ENCODE measurements at places on chromosomes 2 and 18.

DNA sequence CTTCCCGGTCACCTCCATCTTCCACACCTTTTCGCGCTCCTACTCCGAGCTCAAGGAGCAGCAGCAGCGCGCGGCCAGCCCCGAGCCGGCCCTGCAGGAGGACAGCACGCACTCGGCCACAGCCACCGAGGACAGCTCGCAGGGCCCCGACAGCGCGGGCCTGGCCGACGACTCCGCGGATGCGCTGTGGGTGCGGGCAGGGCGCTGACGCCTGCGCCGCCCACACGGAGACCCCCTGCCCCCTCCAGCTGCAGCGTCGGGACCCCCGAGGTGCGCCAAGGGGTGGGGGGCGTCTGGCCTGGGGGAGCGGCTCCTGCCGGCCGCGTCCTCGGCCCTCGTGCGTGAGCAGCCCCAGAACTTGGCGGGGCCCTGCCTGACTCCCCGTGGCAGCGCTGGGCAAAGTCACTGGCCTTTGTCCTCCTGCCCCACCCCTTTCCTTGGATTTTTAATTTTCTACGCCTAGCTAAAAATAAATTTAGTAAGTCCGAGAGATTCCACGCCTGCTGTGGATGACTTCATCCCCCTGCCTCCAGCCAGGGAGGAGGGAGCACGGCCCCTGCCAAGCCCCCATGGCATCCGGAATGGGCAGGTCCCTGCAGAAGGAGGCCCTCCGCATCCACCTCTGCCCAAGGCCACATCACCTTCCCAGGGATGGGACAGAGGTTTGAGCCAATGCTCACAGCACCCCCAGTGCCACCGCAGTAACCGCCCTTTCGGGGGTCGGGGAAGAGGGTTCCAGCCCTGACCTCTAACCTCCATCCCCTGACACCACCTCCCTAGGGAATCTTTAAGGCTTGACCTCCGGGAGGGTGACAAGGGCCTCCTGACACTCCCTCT lies 51.6 kb downstream of the SLC66A2 start:
- no peak for DNase-seq

DNA sequence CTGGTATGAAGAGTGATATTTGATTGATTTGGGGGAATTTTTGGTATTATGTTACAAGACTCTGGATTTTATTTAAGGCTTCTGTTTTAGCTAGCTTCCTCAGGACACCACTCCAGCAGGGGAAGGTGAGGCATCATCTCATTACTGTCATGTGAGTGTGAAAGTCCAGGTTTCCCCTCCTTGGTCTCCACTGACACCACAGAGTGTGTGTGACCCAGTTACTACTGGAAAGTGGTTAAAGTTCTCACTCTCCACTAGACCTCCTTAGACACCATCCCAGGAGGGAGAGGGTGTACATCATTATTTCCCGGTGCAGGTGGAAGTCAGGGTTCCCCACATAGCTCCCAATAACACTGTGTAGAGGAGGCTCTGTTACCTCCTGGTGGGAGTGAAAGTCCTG lies 35.8 kb upstream of the EPG5 start:
- no peak for DNase-seq

DNA sequence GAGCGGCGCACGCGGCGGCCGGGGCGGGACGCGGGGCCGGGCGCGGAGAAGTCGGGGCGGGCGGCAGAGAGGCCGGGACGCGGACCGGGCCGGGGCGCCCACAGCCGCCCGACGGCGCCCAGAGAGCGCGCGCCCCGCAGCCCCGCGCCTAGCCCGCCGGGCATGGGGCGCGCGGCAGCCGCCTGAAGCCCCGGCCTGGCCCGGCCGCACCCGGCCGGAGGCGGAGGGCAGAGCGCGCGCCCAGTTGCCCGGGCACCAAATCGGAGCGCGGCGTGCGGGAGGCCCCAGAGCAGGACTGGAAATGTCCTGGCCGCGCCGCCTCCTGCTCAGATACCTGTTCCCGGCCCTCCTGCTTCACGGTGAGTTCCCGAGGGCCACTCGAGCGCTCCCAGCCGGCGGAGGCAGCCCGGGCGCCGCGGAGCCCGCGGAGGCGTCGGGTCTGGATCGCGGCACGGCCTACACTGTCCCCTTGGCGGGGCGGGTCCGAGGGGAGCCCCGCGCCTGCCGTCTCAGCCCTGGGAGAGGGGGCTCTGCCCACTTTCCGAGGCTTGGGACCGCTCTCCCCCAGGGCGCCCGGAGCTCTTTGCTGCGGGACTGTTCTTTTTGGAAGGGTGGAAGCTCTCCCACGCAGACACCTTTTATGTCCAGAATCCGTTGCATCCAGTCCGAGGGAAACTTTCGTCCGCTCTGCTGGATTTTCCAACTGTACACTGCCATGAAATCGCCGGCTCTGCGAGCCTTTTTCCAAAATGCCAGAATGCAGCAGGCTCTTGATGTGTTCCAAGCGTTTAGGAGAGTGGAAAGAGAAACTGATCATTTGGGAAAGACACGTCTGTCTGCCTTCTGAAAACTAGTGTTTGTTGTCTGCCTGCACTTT lies 484 bp downstream of the APCDD1 start:
- no peak for DNase-seq

DNA sequence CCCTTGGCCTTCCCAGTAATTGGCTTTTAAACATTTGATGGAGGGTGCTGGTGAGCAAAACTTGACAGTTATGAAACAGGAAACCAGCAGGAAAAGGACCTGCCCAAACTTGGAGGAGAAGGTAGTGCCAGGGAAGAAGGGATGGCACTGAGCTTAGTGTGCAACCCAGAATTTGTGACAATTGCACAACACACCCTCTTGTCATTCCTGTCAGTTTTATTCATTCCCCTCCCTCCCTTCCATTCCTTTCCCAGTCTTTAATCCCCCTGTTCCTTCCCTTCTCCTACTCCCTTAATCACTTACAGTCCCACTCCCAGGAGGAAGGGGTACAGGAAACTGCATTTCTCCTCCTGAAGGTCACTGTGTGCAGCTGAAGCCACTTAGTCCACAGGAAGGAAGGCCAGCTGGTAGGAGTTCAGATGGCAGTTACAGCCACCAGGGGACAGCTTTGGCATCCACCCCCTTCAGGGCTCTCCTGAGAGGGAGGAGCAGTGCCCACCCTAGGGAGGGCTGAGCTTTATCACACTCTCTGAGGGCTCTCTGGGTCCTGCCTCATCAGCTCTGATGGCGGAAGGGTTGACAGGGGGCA lies 24.0 kb upstream of the SIGLEC15 start:
- no peak for DNase-seq

GRCh38 chr2:225022188-225022587 lies 20.1 kb downstream of the DOCK10 start:
- DNase-seq, result no peak

DNA sequence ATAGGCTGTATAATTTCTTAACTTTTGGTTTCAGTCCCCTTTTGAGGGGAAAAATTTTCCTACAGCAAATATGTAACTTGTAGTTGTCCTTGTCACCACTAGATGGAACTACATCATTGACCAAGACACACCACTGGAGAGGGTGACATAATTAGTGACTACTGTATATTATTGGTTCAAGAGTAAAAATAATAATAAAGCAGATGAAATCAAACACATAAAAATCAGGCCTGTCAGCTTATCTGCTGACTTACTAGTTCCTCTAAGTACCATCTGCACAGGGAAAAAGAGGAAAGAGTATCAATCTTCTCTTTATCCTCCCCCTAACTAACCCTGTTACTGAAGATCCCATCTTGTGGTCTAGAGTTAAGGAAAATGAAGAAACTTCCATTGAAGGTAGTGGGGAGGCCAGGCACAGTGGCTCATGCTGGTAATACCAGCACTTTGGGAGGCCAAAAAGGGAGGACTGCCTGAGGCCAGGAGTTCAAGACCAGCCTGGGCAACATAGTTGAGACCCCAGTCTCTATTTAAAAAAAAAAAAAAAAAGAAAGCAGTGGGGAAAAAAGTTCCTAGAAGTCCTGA lies 29.6 kb upstream of the ENOSF1 start:
- DNase-seq, result no peak

- no peak for DNase-seq
These were observed 237.7 kb downstream of the EIPR1 start for GRCh38 chr2:3139906-3140305.

- no peak for DNase-seq
These were observed 150.1 kb upstream of the CTAGE1 start for GRCh38 chr18:22567794-22568193.

DNA sequence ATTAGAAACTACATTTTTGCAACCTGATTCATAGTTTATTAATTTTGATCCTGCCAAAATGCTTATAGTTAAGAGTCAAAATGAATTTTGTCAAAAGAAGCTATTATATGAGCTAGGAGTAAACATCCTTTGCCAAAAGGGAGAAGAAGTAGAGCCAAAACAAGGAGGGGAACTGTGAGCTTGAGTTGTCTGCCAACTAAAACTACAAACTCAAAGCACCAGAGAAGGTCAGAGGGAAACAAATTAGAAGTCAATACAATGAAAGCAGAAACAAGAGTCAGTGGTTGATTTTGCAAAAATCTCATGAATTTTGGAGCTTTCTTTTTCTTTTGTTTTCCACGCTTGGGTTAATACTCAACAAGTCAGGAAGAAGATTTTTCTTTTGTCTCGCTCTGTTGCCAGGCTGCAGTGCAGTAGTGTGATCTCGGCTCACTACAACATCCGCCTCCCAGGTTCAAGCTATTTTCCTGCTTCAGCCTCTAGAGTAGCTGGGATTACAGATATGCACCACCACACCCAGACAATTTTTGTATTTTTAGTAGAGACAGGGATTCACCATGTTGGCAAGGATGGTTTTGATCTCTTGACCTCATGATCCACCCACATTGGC lies 508.5 kb downstream of the RIT2 start:
- no peak for DNase-seq

GRCh38 chr2:191580581-191580980 lies 97.4 kb upstream of the NABP1 start:
- DNase-seq, result no peak

DNA sequence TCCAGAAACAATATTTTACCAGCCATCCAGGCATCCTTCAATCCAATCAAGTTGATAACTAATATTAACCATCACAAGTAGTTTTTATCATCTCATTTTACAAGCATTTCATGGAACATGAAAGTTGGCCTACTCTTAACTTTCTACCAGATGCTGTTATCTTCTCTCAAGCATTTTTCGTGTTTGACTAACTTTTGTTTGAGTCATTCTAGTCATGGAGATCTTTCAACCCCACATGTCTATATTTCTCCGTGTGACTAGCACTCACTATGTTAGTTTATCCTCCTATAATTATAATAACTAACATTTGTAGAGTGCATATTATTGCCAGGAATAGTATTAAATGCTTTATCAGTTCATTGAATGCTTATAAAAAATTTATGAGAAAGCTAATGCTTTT lies 307.0 kb upstream of the CWC22 start:
- DNase-seq, result no peak

DNA sequence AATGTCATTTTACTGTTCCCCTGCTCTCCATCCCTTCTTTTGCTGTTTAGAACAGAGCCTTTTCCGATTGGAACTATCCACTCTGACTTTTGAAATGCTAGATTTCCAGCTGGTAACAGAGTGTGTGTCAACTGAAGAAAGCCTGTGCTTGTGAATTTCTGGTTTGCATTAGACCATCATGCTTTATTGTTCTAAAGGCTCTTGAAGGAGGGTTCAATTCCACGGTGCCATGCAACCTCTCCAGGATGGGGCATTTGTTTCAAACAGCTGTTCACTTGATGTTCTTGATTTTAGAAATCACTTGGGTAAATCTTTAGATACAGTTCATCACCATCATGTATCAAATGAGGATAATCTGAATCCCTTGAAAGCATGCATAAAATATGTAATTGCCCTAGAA lies 156.7 kb downstream of the QPCT start:
- DNase-seq, result no peak

DNA sequence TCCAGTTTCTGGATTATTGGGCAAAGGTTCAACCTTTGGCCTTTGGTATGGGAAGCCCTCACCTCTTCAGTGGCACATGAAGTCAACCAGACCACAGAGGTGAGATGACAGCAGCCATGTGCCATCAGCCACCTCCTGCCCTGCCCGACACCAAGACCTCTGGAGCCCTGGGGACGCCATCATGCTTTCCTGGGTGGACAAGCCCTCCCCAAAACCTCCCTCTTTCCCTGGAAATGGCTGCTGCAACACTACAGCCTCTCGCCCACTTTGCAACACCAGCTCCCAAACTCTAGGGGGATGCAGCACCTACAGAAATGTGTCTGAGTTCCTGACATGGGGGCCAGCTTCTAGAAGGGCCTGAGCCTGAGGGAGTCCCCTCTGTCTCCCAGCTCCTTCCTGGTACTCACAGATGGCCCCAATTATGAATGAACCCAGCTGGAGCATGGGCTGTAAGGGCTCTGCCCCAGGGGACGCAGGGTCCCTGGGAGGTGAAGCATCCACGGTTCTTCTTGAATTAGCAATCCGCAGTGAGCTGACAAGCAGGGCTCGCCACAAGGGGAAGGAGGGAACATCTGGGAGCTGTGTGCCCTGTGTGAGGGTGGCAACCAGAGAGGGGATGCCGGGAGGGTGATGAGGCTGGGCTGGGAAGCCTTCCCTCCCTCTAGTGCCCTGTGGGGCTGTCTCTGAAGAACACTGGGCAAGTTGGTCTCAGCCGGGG lies 268.5 kb upstream of the HDAC4 start:
- no peak for DNase-seq

GRCh38 chr2:146481629-146482028 lies 1363.2 kb upstream of the ACVR2A start:
- DNase-seq, result no peak

DNA sequence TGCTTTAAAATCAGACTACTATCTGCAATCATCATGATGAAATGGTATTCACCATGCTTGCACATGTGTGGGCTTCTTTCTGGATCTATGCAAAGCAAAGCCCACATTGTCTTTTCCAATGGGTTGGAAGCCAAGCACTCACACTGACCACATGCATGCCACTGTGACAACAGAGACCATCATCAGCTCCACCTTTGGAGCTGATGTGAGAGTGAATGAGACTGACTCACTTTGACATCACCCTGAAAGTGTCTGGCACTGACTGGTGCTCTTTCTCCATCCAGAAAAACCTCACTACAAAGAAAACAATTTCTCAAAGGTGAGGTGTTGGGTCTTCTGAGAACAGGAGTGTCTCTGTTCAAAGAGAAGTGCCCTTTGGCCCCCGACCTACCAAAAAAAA lies 4.7 kb downstream of the MYO5B start:
- DNase-seq, result no peak

DNA sequence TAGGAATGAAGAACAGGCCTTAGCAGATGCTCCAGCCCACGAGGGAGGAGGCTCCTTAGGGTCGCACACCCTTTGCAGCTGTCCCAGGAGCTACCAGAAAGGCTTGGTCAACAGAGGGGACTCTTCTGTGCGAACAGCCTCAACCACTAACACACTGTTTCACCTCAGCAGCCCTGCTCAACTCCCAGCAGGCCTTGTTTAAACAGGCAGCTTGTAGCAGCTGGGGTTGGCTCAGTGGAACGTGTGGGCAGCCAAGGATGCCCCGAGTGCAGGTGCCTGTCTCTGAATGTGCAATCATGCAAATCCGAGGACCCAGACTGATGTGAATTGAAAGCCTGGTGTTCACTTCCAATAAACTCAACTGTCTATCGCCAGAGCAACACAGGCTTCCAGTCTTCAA lies 88.7 kb upstream of the CXCR4 start:
- no peak for DNase-seq

DNA sequence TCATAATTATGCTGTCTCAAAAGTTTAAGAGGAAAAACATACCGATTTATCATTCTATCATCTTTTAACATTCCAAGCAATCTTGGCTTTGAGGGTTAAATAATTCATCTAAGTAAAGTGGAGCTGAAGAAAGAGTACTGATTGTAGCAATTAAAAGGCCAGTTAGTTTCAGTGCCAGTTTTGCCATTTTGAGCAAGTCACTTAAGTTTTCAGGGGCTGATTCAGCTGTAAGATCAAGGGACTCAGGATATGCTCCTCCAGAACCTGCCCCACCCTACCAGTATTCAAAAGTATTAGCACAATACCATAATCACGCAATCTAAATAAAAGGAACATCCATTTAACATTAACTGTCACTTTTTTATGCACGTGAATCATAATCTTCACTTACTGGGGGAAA lies 1.9 kb downstream of the SS18 start:
- no peak for DNase-seq

Measured in activated T-cell treated with anti-CD3 and anti-CD28 coated beads for 1 hour (primary cell).